Left renal cortex interstitium (tissue), 4 donors: ENCODE measurements at places on chromosomes 5 and 9.
A peak's percentile ranks its signal among the peaks of the same experiment; 100 is the strongest.

- no peak for DNase-seq
These were observed 110.0 kb upstream of the ARRDC3 start for GRCh38 chr5:91493086-91493485.

DNA sequence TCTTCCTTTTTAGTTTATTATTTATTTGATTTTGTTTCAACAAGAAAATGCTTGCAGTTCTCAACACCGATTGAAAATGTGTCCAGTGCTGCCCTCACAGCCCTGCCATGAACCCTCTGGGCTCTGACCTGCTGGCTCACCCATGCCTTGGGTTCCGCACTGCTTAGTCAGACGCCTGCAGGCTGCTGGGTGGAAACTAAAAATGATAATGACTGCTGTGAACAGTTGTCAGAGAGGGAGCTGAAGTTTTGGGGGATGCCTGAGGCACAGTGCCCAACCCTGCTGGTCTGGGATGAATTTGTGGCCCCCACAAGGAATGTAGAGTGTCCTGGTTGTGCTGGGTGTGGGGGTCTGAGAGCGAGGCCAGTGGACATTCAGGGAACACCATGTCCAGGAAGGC, 22.2 kb upstream of the CFAP157 start:
- no peak for DNase-seq

DNA sequence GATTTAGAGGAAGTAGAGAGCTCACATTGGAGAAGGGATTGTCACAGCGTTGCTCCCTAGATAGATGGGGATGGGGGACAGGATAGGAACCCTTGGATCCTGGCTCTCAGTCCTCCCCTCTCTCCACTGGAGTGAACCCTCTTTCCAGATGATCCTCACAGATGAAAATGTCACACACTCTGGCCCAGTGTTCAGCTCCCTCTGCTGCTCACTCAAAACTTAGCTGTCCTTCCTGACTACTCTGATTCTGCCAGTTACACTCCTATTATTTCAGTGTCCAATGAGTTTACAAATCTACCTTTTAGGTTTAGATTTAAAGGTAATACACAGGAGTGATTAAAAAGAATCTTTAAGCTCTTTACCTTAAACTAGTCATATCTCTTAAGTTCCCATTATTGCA, 5.8 kb upstream of the SPINK7 start:
- no peak for DNase-seq

DNA sequence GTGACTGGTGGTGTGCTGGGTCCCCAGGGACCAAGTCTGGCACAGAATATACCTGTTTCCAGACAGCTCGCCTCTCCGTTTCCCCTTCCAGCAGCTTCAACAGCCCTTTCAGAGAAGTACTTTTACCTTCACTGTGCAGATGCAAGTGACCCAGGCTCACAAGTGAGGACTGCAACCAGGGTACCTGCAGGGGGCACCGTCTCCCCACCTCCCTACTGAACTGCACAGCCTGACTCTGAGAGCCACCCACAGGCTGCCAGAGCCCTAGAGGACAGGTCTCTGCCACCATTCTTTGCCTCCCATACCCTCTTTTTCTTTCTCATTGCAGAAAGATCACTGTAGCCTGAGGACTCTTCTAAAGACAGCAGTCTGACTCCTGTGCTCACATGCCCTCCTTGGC, 15.4 kb downstream of the IL9 start:
- DNase-seq: no peak

- DNase-seq: no peak
These were observed 11.1 kb upstream of the AQP3 start for GRCh38 chr9:33458444-33458843.

DNA sequence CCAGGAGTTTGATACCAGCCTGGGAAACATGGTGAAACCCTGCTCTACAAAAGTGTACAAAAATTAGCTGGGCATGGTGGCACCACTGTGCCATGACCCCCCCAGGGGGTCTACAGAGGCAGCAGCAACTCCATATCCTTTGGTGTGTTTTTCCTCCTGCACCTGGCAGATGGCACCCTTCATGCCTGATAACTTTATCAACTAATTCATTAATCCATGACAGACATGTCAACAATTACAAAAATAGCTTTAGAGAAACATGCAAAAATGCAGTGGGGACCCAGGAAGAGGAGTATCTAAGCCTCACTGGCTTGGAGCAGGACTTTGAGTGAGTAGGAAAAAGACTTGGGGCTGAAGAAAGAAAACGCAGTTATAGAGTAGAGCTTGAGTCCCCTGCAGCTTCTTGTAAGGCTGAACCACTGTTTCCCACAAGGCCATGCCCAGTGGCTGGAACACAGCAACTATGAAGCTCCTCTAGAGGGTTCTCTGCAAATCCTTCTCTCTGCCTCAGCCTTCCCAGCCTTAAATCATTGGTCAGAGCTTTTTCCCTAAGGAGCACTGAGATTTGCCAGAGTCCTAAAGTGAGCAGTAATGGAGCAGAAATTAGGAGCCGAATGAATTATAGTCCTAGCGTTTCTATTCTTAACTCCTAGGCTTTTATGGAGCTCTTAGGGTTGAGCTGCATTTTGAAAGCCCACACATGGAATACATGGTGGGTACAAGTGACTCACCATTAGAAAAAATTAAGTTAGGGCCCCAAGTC, 25.5 kb upstream of the B4GALT1 start:
- DNase-seq: no peak

DNA sequence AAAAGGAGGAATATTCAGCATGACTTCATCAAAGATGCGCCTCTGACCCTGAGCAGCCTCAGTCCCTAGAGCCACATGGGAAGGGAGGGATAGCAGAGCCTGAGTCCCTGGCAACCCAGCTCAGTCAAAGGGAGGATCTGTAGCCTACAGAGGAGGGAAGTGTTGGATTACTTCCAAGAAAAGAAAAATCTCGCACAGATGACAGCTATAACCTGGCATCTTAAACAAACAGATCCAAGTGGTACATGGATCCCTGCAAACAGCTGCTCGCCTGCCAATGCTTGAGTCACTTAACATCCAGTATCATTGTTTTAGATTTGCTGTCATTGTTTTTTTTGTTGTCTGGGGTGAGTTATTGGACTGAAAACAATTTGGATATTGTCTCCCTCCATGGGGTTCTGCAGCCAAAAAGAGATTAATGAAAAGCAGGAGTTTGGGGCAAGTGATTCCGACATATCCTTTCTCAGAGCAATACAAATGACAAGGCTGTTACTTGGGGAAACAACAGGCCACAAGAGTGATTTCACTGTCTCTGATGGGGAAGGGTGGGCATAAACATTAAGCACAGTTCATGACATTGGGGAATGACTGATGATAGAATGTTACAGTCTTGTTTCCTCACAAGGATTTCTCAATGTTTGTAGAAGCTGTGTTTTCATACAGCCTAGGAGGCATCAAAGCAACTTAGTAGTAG, 153.5 kb upstream of the KIF2A start:
- DNase-seq: no peak

DNA sequence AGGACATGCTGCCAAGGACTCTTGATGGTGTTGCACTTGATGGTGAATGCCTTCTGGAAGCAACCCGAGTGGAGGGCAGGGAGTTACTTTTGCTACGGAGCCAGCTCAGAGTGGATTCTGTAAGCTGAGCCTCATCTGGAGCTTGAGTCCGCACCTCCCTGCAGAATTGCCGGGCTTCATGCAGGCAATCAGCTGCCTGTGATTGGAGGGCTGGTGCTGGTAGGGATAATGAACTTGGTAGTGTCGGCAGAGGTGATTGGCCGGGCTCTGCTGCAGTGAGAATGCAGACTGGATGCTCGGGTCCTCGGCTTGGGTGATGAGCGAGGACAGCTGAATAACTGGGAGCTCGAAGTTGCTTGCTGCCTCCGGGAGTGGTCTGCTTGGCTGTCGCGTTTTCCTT, 23.1 kb downstream of the SLC25A25 start:
- DNase-seq: no peak

DNA sequence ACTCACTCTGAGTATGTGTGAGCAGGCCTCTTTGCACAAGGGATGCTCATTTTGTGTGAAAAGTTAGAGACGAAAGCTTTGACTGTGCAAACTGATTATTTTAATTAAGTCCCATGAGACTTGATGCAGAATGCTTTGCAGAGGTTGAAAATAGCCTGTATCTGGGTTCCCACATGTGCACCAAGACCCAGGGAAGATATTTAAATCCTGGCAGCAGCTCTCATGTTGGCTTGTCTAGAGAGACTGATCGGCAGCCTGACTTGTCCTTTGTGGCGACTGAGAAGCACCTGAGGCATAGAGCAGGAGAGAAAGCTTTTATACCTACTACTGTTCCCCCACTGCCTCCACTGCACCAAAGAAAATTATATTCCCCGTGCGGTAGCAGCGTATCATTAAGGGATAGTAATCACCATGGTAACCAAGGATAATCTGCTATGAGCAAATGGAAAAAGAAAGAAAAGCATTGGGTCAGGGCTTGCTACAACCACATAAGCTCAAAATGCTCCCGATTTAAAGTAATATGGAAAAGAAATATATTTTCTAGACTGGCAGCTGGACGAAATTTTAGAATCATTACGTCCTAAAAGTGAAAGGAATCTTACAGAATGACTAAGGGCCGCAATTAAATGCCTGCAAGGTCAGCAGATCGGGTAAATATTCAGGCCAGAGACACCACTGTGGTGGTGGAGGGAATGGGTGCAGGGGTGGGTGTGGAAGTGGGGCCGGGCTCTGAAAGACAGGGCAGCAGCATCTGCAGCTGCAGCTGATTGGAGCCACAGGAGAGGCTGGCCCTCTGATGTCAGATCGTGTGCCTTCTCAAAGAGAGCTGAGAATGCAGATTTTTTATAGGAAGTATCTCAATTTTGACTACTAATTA, 135.3 kb upstream of the EPB41L4A start:
- no peak for DNase-seq

- DNase-seq: no peak
These were observed 96.7 kb downstream of the SAXO1 start for GRCh38 chr9:18936094-18936871.

DNA sequence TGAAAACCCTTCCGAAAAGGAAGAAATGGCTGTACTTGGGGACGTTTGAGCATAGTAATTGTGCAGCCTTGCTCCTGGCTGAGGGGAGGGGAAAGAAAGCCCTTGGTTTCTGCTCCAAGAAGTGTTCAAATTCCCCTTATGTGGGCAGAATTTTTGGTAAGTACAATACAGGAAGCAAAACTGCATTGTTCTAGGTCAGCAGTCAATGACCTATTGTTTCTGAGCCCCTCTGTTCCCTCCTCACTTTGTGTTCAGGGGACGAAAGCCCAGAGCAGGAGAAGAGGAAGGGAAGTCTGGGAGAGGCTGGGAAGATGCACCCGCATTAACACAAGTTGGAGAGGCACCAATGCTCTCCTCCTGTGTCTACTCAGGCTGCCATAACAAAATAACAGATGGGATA, 11.9 kb downstream of the BASP1 start:
- no peak for DNase-seq

DNA sequence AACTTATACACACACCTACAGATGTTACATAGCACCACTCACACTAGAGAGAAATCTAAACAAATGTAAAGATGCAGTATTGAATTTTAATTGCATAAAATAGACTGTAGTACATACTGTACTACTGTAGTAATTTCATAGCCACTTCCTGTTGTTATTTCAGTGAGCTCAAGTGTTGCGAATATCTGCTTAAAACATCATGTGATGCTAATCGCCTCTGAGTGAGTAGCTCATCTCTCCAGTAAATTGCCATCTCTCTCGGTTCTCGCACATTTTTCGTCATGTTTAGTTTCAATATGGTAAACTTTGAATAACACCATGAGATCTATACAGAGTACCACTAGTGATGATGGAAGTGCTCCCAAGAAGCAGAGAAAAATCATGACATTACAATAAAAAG, 22.0 kb upstream of the ARHGEF28 start:
- DNase-seq: no peak

DNA sequence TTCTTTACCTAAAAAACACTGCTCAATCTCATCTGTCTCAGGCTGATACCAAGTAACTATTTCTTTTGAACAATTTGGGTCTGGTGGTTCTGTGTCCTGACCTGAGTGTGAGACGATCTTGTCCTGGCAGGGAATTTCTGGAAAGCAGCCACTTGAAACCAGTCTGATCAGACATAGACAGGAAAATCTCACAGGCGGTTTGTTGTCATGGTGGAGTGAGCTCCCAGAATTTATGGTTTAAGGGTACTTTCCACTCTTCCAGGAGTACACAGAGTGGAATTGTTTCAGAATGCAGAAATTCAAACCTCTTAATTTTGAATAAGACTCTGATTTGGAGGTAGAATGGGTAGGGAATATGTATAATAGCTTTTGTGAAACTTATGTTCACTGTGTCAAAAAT, 268.2 kb downstream of the ISL1 start:
- DNase-seq: peak; percentile 19

DNA sequence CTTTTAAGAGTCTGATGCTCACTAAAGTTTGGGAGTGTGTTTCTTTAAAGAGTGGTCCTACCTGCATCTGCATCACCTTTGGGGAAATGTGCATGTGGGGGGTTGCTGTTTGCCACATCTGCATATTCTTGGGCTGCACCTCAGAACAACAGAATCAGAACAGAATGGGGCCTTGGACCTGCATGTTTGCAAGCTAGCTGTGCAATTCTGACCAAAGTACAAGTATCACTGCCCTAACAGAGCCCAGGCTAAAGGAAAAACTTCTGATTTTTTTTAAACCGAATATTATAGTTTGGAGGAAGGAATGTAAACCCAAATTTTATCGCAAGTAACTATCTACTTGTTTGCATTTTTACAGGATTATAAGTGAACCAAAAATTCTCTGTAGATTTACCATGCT, 34.2 kb upstream of the PRLR start:
- no peak for DNase-seq

DNA sequence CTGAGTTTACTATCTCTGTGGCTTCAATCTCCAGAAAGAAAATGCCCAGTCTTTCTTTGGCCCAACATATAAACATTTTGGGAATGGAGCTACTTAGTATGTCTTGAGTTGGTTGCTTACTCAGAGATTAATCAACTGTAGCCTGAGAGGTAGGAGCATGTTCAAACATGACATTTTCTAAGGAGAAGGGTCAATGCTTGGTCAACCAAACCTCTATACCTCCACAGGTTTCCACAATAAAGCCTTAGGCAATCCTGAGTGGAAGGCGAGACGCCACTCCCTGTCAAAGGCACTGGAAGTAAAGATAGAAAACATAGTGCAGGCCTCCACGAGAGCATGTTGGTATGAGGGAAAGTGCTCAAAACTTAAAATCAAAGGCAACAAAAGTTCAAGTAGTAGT, 411.4 kb downstream of the KCTD16 start:
- DNase-seq: no peak

GRCh38 chr5:131169810-131170539, 769 bp upstream of the LYRM7 start:
- no peak for DNase-seq

DNA sequence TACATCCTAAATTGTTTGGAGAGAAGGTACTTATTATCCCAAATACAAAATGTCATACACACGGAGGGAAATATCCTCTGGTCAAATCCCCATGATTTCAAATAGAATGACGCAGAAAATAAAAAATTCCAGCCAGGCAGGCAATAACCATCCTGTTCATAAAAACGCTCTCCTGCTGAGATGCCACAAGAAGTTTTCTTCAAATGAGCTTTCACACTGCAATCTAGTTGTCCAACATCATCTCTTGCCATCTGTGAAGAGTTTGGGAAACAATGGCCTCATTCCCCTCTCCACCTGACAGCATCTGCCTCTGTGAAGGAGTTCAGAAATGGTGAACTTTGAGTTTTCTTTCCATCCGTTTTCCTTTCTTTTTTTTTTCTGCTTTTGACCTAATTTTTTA, 83.3 kb upstream of the SLC30A5 start:
- DNase-seq: no peak

GRCh38 chr5:142931896-142932686, 161.9 kb downstream of the ARHGAP26 start:
- DNase-seq: no peak
